Omental fat pad (tissue), 4 donors: ENCODE measurements at places on chromosomes 12 and 14.

GRCh38 chr14:100427166-100427565 lies 104.0 kb downstream of the SLC25A47 start:
- no peak for DNase-seq

- DNase-seq = no peak
These were observed 38.2 kb upstream of the INF2 start for GRCh38 chr14:104650981-104651875.

DNA sequence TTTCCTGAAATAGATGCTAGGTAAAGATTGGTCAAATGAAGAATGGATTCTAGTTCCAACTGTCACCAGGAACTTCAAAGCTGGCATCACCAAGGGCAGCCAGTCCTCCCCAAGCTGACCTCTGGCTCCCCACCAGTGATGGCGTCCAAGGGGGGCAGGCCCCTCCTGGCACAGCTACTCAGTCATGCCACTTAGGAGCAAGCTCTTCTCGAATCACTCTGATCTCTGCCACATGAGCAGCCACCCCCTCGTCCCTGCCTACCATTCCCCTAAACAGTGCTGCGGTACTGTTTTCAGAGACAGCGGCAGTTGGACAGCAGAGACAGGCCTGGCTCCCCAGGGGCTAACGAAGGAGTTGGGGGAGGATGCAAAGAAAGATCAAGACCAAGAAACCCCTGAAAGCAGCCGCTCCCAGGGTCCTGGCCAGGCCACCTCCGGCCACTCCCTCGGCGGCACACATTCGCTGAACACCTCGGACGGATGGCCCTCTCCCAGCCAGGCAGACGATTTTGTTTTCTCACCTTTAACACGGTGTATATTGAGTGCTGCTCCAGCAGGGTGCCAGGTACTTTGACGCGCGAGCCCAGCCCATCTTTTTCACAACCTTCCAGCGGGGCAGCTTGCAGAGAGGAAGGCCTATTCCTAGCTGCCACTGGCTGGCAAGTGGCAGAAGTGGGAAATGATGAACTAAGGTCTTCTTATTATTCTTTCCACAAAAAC lies 47.4 kb downstream of the ARL6IP4 start:
- DNase-seq = no peak

GRCh38 chr12:69047990-69048389 lies 115.0 kb upstream of the CPM start:
- DNase-seq = no peak

- DNase-seq = no peak
These were observed 565 bp downstream of the SPRYD3 start for GRCh38 chr12:53078425-53079225.

DNA sequence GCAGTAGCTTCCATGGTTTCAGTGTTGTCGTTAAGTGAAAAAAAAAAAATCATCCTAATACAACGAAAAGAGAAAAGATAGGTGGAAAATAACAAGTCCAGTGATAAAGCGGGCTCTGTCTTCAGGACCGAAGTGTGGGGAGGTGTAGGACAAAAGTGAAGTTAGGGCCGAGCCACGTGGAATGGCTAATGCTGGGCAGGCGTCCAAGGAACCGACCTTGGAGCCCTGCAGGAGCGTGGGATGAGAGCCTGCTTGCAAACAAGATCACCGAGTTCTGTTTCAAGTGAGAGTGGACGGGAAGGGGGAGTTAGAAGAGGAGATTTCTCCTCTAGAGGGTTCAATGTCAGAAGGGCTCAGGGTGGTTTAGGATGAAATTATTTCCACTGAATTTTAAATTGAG lies 22.2 kb downstream of the A2ML1 start:
- no peak for DNase-seq

DNA sequence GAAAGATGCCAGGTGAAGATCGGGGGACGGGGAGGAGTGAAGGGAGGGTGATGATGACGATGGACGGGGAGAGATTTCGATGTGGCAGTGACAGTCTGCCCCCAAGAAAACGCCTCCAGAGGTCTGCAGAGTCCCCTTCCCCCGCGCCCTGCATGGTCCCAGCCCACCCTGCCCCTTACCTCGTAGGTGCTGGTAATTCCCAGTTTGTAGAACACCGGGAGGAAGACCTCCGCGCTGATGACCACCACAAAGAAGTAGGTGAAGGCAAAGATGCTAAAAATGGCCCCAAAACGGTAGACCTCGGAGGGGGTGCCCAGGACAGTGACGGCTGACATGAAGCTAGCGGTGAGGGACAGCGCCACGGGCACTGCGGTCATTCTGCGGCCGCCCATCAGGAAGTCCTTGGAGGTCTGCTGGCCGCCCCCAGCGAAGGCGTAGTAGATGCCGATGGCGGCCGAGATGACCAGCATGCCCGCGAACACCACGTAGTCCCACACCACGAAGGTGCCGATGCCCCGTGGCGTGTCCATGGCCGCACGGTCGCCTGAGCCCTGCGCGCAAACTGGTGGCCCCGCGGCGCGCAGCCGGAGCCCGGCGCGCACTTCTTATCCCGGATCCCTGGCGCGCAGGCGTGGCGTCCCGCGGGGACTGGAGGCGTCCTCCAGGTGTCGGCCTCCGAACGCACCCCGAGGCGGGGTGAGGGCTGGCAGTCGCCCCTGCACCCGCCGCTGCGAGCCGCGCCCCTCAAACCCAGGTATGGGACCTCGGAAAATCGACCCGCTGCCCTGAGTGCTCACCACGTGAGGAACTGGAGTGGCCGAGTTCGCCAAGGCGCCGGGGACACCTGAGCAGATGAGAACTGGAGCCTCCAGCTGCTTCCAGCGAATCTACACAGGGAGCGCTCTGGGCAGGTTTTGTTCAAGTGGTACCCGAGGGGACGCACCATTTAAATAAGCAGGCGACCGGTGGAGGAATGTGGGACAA lies at the start of gene SLC5A8:
TSS of gene SLC5A8 (minus strand) at position 920 of the 984 bp plus-strand sequence. CDS start at position 530, 390 bp downstream.
- DNase-seq = no peak

GRCh38 chr14:39113685-39114072 lies 444 bp upstream of the GEMIN2 start:
- DNase-seq = no peak

DNA sequence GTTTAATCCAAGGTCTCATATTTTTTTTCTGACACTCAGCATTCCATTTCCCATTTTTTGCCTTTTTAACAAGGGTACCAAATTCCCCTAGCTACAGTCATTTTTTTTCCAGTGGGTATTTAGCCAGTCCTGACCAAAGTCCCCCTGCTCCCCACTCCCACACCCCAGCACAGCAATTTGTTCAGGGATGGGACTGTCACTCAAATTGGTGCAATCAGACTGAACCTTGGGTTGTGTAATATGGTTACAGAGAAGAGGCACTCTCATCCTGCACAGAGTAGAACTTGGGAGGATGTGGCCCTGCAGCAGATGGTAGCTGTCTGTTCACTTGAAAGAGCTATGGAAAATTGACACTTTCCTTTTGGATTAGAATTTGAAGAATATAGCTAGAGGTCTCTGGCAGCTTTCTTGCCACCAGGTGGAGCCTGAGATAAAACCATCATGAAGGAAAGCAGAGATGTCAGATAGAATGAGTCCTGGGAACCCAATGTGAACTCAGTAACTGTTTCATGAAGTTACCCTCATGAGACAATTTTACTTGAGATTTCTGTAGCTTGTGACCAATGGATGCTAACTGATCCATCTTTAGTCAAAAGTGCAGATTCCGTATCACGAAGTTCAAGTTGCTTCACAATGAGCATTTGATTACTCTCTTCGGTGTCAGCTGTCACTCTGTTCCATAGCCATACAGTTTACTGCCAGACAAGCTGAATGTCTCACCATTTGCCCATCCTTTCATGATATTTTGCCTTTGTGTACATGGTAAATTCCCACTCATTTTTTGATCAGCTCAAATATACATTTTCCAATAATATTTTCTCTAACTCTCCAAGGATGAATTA lies 394.0 kb upstream of the SYT1 start:
- no peak for DNase-seq

DNA sequence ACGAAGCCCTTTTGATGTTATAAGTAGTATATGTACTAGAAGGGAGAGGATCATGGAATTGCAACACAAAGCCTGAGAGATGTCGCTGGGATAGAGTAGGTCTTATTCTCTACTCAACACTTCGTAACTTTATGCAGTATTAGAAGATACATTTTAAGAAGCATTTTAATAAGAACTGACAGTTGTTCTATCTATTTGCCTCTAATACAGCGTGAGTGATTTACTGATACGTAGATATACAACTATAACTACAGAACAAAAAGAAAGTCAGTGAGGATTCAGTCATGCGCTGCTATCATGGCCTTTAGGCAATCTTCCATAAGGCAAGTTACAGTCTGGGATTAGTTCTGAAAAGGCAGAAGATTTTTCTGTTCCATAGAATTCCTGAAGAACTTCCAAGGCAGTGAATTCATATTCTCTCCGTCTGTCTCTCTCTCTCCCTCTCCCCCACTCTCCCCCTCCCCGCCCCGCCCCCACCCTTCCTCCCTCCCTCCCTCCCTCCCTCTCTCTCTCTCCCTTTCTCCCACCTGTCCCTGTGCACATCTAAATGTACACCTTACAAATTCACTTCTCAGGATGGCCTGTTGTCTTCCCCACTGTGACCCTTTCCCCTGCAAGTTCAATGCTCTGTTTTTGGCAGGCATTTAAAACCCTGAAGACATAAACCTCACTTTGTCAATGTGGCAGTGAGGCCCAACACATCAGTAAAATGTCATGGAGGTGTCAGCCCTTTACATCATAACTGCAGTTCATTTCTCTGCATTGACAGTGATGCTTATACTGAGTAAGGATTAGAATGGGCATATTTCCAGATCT lies 470.6 kb downstream of the EGLN3 start:
- no peak for DNase-seq

DNA sequence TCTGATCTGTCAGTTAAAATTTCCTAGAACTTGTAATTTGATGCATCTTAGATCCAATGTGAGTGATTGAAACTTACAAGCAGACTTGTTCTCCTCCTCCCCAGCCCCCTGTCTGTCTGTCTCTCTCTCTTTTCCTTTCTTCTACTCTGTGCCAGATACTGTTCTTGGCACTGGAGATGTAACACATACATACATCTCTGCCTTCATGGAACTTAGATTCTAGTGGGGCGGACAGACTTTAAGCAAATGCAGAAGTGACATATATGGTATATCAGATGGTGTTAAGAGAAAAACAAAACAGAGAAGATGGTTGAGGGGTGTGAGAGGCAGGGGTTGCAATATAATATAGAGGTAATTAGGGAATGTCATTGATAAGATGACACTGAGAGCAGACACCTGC lies 6.6 kb downstream of the CHST11 start:
- DNase-seq = no peak

GRCh38 chr14:74638966-74639365 lies 26.9 kb upstream of the LTBP2 start:
- no peak for DNase-seq

DNA sequence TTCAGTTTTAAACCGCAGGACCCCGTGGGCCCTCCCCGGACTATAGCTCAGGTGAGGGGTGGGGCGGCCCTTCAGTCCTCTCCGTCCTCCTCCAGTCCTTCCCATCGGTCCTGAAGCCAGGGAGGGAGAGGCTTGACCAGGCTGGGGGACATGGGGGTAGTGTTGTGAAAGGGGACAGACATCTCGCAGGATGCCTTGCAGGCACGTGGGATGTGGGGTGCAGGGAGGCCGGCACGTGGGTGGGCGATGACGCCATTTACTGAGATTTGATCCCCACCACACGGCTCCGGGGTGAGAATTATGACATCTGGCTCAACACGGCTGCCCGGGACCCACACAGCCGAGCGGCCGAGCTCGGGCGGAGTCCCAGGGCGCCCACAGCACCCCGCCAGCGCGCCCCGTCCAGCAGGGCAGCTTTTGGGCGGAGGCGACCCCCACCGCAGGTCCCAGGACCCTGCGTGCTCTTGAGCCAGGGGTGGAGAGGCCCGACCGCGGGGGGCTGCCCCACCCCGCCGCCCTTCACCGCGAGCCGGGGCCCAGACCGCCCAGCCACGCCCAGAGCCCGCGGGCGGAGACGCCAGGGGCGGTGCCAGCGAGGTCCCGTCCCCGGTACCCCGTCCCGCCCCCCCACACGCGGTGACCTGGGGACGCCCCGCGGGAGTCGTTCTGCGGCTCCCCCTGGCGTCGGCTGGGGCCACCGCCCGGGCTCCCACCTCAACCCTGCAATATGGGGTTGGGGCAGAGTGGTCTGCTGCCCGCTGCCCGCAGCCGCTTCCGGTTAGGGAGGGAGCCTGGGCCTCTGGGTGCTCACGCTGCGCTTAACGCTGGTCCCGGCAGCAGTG lies 3.3 kb upstream of the EXOC3L4 start:
- no peak for DNase-seq

DNA sequence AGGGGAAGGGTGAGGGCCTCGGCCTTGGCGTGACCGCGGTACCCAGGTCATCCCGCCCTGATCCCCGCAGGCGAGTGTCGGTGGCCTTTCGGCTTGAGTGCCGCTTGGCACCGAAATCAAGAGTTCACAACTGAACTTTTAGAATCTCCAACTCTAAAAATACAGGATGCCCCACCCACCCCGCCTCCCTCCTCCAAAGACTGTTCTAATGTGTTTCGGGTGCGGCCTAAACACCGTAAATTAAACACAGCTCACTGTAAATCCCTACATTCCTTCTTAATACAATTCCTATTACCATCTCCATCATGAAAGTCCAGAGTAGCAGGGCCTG lies 11.4 kb downstream of the SCNN1A start:
- DNase-seq = no peak

DNA sequence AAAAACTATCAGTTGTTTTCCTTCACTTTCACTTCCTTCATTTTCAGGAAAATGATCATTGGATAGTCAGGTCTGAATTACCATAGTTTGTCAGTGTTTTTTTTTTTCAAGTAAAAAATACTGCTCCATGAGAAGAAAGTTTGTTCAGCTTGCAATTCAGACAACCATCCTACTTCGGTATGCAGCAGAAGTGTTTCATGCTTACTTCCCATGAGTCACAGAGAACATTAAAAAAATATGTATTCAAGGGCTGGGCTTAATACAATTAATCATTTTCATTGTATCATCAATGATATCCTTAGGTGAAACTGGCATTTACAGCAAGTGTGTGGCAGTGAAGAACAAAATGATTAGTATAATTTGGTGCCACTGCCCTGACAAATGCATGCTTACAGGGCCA lies 21.6 kb downstream of the PYM1 start:
- no peak for DNase-seq

- no peak for DNase-seq
These were observed 454.1 kb downstream of the ATP23 start for GRCh38 chr12:58395470-58395869.

GRCh38 chr14:75499084-75499875 lies 23.0 kb upstream of the BATF start:
- no peak for DNase-seq

- DNase-seq = no peak
These were observed 4.6 kb downstream of the TAC3 start for GRCh38 chr12:57011438-57012424.

- no peak for DNase-seq
These were observed 550 bp downstream of the TEAD4 start for GRCh38 chr12:2959505-2960389.

GRCh38 chr14:65813760-65814384 lies 401.3 kb downstream of the FUT8 start:
- no peak for DNase-seq

GRCh38 chr12:124147575-124147974 lies 147.3 kb upstream of the RFLNA start:
- no peak for DNase-seq

DNA sequence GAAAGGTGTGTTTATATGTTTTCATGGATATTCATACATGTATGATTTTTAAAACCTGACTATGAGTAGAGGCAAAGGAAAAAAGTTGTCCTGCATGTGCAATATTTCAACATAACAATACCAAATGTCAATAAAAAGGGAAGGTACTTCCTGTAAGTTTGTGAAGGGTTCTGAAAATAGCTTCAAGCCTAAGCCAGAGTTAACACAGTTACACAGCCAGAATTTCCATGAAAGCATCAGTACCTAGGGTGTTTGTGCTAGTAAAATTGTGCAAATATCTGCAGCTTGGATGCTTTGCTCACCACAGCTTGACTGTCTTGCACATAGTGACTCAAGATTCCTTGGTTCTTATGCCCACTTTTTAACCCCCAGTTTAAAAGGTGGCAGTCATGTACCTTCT lies 193.1 kb upstream of the FAR2 start:
- no peak for DNase-seq
